ENCODE measurements at places on chromosomes 2 and 18.

- no peak for DNase-seq
These were observed 84.2 kb upstream of the UNC80 start for GRCh38 chr2:209687323-209687969.

DNA sequence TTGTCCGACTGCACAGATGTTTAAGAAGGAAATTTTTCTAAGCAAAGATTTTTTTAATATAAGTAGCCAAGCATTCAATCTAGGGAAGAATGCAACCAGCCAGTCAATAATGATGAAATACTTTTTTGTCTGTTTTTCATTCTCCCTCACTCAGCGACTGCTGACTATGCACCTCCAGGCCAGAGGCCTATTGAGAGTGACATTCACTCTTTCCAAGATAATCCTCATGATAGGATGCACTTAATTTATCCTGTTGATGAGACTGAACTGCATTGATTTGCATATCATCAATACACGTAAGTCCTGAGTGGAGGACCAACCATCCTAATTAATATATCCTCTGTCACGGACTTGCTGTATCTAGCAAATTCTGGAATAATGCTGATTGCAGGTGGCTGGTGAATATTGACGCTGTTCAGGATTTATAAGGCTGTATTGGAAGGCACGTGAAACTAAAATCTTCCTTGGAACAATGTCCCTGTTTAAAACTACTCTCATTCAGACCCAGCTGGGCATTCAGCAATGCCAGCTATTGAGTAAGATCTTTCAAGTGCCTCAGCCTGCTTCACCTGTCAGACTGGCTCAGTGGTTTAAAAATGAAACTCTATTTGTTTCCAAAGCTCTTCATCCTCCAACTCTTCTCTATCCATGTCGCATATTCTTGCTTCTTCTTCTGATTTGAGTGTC lies 142.2 kb downstream of the MAP2 start:
- no peak for DNase-seq

GRCh38 chr2:128317181-128317898 lies 1.3 kb downstream of the HS6ST1 start:
- DNase-seq = no peak

DNA sequence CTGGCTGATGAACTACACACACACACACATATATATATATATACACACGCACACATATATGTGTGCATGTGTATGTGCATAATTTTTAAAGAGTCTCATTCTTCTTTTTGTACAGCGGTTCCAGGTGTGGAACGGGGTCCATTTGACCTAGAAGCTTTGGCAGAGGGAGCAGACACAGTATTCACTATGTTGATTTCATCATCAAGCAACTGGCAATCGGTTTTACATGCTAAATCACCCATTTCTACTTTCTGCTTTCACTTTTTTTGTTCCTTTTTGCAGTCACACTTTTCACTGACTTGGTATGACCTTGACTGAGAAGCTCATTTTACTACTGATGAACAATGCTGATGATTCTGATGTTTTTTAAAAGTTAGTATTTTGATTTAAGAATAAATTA lies 63.0 kb upstream of the PGAP1 start:
- DNase-seq = no peak

DNA sequence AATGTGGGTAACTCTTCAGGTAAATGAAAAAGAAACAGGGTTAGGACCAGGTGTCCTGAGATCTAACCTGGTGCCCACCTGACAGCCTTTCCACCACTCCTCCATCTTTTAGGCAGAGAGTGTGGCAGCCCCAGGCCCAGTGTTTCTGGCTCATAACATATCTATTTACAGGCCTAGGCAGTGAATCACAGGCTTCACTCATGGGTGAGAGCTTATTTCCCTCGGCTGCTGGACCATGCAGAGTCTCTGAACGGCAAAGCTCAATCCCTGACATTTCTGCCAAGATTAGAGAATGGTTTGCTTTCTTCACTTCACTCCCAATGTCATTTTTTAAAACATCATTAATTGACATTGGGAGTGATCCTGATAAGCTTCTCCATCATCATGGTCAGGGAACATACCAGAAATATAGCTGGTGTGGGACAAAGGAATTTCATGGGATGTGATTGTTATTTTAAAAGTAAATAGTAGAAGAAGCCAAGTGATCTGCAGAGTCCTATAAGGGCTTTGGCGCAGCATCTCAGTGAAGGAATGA lies 323.9 kb downstream of the SETBP1 start:
- no peak for DNase-seq

All from right kidney (tissue), 9 donors.